ENCODE measurements at places on chromosomes 5 and 9. TPM values are rescaled to one million over a fixed set of nuclear protein-coding genes. Genes with fewer than 3 reads are reported as not detected.

The EGFL7 gene
- 3.3 TPM for total RNA-seq

The PLAA gene
- 44.5 TPM for total RNA-seq

The OGN gene
- total RNA-seq = 0.88 TPM

The QRFP gene
- not detected for total RNA-seq

The TMC1 gene
- total RNA-seq = not detected

The ZDHHC21 gene
- 10.6 TPM for total RNA-seq

The PLEKHG4B gene
- total RNA-seq = 0.36 TPM

The ARSK gene
- total RNA-seq = 13.0 TPM

The ZER1 gene
- 26.4 TPM for total RNA-seq

The EPB41L4A gene
- 0.72 TPM for total RNA-seq

The LCP2 gene
- not detected for total RNA-seq

The NTMT1 gene
- total RNA-seq = 26.4 TPM

The AGXT2 gene
- not detected for total RNA-seq

The SEMA4D gene
- total RNA-seq = 0.88 TPM

The IL4 gene
- not detected for total RNA-seq

The SHROOM1 gene
- 4.7 TPM for total RNA-seq

The SOX30 gene
- total RNA-seq = under 0.01 TPM

The ALDOB gene
- total RNA-seq = not detected

The NACC2 gene
- total RNA-seq = 25.3 TPM

All from osteoblast (primary cell).